ENCODE measurements at places on chromosomes 11 and 22. TPM values are rescaled to one million over a fixed set of nuclear protein-coding genes. Genes with fewer than 3 reads are reported as not detected.

- no peak for DNase-seq
Observed at GRCh38 chr11:123393312-123393927, 36.6 kb upstream of the GRAMD1B start.

DNA sequence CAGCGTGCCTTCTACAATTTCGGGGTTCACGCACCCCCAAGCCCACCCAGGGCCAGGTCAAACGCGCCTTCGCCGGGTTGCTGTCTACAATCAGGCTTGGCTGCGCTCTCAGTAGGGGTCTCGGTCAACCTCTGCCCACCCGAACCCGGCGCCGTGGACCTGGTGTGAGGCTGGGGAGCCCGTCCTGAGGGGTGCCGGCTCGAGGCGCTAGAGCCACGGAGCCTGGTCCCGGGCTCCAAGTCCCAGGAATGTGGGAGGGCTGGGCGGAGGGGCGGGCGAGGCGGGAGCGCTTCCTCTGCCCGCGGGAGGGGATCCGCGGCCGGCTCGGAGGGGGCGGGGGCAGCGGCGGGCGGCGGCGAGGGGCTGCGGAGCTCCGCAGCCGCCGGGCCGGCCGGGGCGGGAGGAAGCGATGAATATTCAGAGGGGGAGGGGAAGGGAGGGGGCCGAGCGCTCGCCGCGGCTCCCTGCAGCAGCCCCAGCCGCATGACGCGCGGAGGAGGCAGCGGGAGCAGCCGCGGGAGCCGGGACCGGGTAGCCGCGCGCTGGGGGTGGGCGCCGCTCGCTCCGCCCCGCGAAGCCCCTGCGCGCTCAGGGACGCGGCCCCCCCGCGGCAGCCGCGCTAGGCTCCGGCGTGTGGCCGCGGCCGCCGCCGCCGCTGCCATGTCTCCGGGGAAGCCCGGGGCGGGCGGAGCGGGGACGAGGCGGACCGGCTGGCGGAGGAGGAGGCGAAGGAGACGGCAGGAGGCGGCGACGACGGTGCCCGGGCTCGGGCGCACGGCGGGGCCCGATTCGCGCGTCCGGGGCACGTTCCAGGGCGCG is at the start of gene PTPRJ:
TSS of gene PTPRJ (plus strand) at position 472 of the 819 bp plus-strand sequence. CDS start 354 bp downstream, outside the sequence.
- peak; percentile 43 for DNase-seq

- no peak for DNase-seq
Observed at GRCh38 chr22:37358917-37359316, 68.4 kb downstream of the ELFN2 start.

GRCh38 chr11:130600139-130600538 is 151.7 kb downstream of the ADAMTS15 start:
- no peak for DNase-seq

DNA sequence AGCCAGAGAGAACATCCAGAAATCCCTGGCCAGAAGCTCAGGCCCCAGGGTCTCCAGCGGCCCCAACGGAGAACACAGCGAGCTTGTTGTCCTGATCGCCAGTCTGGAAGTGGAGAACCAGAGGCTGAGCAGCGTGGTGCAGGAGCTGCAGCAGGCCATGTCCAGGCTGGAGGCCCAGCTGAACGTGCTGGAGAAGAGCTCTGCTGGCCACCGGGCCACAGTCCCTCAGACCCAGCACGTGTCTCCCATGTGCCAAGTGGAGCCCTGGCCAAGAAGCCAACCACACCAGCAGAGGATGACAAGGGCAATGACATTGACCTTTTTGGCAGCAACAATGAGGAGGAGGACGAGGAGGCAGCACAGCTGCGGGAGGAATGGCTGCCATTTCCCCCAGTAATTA is 20.6 kb upstream of the SCGB1D1 start:
- peak; percentile 50 for DNase-seq

DNA sequence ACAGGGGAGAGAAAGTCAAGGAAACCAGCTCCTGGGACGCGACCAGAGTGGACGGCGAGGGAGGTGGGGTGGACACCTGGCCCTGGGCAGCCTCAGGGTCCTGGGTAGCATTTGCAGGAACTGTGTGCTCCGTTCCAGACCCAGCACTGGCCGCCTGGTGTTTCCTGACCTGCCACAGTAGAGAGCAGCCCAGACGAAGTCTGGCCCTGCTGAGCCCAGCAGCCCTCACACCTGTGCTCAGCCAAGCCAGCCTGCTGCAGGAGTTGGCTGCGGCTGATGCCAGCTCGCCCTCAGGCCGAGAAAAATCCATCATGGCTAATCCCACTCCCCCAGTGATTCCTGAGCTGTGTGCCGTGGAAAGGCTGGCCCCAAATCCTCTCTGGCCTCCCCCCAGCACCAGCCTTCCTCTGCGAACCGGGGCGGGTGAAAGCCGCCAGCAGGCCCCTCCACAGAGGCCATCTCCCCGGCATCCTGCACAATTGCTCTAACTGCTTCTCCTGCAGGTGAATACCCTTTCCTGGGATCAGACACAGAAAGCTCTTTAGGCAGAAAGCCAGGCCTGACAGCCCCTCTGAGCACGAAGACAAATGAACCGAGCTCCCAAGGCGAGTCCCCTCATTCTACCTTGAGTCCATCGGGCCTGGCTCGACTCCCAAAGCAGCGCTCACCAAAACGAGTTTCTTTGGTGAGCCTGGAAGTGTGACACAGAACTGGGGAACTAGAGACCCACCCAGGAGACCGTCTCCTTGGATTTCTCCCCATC is 88.6 kb downstream of the RTL6 start:
- DNase-seq = no peak

GRCh38 chr11:116721988-116722387 is 50.8 kb downstream of the BUD13 start:
- DNase-seq = no peak

- DNase-seq = no peak
Observed at GRCh38 chr22:22106855-22107254, 124.3 kb upstream of the TOP3B start.

GRCh38 chr11:107791343-107792048 is 67.1 kb downstream of the SLC35F2 start:
- peak; percentile 14 for DNase-seq

DNA sequence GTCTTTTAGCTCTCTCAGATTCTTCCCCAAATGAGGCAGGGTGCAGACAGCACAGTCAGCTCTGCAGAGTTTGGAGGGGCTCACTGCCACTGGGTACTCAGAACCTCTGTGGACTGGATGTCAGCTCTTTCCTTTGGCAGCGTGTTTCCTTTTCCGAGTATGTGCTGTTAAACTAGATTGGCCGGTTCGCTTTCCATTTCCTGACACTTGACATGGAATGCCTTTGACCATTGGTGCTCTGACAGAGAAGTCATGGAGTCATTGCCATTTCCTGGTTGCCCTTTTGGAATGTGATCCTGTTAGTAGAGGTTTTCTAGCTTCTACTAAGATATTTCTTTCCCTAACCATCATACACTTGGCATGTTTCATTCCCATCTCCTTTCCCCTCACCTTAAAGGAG is 86.7 kb downstream of the SWAP70 start:
- no peak for DNase-seq

DNA sequence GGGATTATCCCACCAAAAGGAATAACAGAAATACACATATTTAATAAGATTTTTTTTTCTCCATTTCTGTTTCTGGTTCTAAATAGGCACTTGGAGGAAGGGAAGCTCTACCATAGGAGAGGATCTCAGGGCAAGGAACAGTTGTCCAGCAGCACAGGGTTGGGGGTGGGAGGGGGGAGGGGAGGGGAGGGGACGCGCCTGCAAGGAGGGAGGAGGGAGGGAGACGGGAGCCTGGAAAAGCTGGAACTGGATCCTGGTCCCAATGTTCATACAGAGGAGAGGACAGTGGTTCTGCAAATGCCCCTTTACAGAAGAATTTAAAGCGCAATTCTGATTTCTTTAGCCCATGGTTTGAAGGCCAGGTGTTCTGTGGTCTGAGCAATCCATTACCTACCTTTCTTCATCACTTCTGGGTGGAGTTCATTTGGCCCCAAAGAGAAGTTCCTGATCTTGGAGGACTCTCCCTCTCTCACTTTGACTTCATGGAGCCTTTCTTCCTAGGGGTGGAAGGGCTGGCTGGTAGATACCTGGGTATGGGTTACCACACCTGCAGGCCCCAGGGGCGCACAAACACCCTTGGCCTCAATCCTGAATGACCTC is 348.9 kb upstream of the NCAM1 start:
- DNase-seq = no peak

- no peak for DNase-seq
Observed at GRCh38 chr11:104870910-104871309, 27.4 kb downstream of the CASP12 start.

DNA sequence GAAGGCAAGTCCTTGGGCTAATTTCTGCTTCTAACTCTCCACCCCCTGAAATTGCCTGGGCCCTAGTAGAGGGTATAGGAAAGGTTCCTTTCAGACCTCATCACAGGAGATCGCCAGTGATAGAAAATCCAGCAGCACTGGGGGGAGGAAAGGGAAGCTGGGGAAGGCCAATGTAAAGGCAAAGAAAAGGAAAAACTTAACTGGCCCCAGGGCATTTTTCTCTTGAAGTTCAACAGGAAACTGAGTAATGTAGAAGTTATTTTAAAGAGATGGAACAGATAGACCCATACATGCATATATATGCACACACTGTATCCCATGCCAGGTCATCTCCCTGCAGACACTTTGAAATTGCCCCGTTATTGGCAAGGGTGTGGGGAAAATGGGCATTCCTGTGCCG is 134.0 kb downstream of the TRIM44 start:
- no peak for DNase-seq

DNA sequence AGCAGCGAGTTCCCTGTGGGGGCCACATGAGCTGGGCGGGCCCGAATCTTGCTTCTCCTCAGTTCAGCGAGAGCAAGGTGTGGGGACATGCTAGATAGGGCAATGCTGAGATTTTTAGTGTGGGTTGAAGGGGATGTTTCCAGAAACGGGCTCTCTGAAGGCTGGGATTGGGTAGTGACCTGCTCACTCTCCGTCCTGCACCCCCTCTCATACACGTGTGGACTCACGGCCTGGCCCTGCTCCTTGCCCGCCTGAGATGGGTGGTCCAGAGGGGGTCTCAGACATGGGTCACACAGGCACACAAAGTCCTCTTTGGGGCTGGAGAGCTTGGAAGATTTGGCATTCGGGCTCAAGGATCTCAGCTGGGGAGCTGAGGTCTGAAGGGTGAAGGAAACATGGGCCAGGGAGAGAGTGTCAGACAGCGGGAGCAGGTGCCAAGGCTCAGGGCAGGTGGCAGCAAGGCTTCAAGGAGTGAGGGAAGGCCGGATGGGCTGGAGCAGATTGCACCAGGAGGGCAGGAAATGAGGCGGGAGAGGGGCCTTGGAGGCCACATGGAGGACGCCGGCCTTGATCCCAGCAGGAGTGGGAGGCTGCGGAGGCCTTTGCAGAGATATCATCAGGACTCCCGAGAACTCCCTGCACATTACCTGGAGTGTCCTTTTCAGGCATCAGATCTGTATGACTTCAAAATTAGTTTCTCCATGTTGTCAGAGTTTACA is 74.1 kb downstream of the PARVB start:
- DNase-seq = no peak

DNA sequence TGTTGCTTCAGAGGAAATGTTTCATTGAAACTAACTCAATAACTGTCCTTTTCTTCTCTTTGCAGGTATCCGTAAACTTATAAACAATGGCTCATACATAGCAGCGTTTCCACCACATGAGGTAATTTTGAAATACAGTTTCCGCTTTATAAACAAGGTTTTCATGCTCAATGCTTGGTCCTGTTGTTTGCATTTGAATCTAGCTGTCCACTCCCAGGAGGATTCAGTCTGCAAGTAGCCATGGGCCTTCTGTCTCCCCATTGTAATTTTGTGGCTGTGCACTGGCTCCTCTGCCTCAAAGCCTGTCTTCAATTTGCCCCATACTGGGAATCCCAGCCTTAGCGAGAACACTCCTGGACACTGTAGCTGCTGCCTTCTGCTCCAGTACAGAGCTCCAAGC is 34.7 kb downstream of the MUC15 start:
- DNase-seq = no peak

- DNase-seq = no peak
Observed at GRCh38 chr11:19392321-19392720, 151.6 kb upstream of the E2F8 start.

DNA sequence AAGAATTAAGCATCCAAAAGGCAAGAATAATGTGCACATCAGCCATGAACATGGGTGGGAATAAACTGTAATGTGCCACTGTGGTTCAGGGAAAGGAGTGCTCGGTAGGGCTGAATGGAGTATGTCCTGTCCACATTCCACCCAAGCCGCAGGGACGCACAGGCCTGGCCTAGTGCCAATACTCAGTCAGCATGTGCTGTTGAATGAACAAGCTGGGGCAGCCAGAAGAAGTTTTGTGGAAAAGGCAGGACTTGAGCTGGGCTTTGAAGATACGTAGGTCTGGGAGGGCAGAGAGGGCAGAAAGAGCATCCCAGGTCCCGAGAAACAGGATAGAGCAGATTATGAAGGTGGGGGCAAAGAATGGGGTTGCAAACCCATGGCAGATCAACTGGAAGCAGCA is 60.0 kb upstream of the PLET1 start:
- DNase-seq = peak; percentile 46

- no peak for DNase-seq
Observed at GRCh38 chr11:118691926-118692830, 12.7 kb upstream of the TREH start.

DNA sequence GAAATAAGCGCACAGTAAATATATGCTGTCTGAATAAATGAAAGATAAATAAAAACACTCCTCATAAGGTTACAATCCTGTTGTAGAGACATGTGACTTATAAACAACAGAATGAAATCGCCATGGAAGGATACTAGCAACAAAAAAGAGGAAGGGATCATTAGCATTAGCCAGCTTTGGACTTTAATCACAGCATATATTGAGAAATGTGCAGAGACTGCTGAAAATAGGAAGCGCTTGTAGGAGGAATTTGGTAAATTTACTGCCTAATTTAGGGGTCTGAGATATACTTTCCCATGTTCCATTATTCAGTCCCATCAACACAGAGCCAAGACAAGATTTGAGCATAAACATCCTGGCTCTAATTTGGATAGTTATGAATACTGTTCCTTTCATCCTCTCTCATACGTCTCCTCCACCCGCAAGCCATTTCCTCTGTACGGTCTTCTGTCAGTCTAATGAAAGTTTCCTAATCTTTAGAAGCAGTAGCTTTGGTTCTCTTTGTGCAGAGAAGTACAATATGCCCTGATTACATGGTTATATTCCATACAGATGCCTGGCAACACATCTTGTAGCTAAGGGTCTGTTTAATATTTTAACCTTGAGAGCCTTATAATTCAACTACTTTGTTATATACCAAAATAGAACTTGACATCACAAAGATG is 37.1 kb upstream of the AKIP1 start:
- no peak for DNase-seq

The MMP12 gene
- not detected for total RNA-seq

The SLC22A25 gene
- not detected for total RNA-seq

The UFD1 gene
- 106 TPM for total RNA-seq

The MAJIN gene
- not detected for total RNA-seq

The OR8D1 gene
- not detected for total RNA-seq

The TSPAN32 gene
- total RNA-seq = not detected

The CCDC81 gene
- total RNA-seq = not detected

The CD3G gene
- 0.51 TPM for total RNA-seq

The PRR5 gene
- 15.2 TPM for total RNA-seq

The OR6Q1 gene
- not detected for total RNA-seq

The KCNE3 gene
- 0.85 TPM for total RNA-seq

The CNGA4 gene
- not detected for total RNA-seq

The ZFP91 gene
- total RNA-seq = 87.0 TPM

Measured in gastrocnemius medialis (tissue), 4 donors.